ENCODE measurements at places on chromosomes 3 and 15.

- no peak for DNase-seq
Measured at GRCh38 chr3:117752984-117753717, 1043.6 kb downstream of the TUSC7 start.

DNA sequence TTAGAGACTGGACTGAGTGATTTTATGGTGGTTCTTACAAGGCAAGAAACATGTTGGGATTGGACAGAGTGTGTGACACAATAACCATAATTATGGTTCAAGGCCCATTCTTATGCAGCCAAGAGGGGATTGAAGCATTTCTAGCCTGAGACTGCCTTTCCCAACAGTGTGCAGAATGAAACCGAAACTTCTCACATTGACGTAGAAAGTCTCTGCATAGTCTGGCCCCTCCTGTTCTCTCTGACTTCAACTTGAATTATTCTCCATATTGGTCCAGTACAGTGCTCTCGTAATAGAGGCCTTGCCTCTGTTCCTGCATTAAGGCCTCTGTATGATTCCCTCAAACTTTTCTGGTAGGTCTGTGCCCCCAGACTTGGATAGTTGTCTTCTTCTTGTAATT is 138.3 kb downstream of the DIPK2A start:
- DNase-seq: no peak

DNA sequence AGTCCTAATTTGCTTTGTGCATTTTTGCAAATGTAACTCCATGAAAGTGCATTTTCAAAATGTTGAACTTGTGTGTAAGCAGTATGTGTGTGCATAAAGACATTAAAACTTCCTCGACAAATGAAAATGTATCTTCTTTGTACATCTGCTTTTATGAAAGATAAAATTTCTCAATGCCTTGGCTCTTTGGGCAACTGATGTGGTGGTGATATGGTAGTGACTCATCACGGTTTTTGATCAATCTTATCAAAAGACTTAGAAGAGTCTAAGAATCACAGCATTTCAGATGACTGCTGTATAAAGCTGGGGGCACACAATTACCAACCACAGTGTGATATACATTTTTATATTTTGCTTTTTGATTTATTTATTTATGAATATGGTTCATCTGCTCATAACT is 5.4 kb upstream of the MASP1 start:
- DNase-seq: no peak

- no peak for DNase-seq
Measured at GRCh38 chr3:68458581-68458980, 473.8 kb downstream of the TAFA4 start.

DNA sequence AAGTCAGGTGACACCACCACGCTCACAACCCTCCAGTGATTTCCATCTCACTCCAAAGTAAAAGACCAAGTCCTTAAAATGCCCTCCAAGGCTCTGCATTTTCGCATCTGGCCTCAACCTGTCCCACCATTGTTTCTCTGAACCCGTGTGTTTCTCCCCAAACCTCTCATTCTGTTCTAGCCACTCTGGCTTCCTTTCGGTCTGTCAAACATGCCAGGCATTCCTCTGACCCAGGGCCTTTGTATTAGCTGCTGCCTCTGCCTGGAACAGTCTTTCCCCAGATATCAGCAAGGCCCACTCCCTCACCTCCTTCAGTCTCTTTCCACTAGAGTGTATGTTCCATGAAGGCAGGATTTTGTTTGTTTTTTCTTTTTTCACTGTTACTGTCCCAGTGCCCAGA is 16.0 kb downstream of the MAP2K5 start:
- DNase-seq: no peak

DNA sequence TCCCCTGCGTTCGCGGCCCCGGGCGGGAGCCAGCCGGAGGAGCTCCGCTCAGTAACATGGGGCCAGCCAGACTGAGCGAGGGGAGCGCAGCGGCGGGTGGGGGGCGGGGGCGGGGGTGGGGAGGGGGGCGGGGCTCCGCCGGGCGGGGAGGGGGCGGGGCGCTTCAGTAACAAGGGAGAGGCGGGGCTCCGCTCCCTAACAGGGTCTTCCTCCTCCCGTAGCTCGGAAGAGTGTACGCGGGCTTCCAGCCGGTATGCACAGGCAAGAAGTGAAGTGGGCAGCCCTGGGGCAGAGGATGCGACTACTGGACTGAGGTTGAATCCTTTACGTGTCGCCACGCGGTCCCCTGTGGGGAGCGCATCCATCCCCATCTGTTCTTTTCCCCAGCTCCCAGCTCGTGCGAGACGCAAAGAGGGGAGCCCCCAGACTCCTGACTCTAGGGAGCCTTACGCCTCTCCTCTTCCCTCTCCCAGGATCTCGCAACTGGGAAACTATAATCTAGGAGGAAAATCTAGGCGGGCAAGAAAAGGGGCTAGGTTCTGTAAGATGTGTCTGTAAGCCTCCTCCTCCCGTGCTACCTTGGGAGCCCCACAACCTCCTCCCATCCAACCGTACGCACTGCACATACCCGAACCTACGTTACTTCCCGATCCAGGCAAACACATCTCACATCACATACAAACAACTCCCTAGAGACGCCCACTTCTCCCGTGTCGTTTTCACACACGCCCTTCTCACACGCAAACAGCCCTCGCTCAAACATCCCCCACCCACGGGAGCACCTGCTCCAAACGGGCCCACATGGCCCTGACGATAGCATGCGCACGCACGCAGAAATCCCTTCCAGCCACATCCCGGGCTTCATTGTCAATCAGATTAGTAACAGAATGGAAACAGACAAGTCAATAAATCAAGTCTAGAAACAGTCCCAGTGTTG is at the start of gene SHF:
Gene SHF (minus strand): TSS at position 73 of the 937 bp plus-strand sequence. CDS start 15 bp downstream, at position 58.
- DNase-seq: no peak

GRCh38 chr3:126338790-126339288 is 18.4 kb downstream of the KLF15 start:
- no peak for DNase-seq
